ENCODE measurements at places on chromosomes 1 and 21.
A peak's percentile ranks its signal among the peaks of the same experiment; 100 is the strongest.

DNA sequence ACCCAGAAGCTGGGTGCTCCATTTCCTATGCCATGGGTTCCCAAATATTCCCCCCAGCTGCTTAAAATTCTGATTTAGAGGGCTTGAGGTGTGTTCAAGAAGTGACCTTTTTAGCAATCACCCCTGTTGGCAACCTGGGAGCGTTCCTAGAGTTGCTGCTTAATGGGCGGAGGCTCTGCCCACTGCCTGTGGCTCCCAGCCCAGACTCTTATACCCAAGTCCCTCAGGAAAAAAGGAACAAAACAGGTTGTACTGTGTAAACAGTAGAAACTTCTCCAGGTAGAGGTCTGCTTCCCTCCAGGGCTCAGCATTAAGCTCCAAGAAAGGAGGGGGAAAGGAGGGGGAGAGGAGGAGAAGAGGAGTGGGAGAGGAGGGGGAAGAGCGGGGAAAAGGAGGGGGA, 14.6 kb upstream of the TENT5C start:
- DNase-seq: no peak

- DNase-seq: no peak
These were observed 74.9 kb downstream of the SLC66A1 start for GRCh38 chr1:19387045-19387467.

- DNase-seq: no peak
These were observed 46.4 kb downstream of the WNT9A start for GRCh38 chr1:227901239-227901905.

- no peak for DNase-seq
These were observed 112.2 kb downstream of the DHRS3 start for GRCh38 chr1:12505639-12506280.

DNA sequence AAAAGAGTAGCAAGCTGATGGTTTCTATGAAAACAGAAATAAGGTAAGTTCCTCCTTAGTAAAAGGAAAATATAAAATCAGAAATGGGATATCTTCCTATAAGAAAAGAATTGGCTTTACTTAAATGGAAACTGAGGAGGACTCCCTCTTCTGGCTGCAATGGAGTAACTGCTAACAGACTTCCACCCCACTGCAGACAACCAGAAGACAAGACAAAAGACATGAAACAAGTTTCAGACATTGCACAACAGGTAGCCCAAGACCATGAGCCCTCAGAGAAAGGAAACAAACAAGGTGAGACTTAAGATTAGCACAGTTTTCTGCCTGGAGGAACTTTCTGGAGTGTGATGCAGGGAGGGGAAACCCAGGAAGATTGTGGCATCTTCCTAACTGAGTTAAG, 17.0 kb upstream of the OLFML2B start:
- no peak for DNase-seq

DNA sequence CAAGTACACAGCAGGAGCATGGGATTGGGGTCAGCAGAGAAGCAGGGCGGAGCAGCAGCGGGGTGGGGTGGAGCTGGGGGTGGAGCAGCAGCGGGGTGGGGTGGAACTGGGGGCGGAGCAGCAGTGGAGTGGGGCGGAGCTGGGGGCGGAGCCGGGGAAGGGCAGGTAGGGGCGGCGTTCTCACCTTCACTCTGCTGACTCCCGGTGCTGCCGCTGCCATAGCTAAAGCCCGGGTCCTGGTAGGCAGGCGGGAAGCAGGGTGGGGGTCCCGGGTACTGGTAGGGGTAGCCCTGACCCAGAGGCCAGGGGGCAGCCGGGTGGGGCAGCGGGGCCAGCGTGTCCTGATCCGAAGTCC, 6.7 kb downstream of the TAS1R3 start:
- no peak for DNase-seq

DNA sequence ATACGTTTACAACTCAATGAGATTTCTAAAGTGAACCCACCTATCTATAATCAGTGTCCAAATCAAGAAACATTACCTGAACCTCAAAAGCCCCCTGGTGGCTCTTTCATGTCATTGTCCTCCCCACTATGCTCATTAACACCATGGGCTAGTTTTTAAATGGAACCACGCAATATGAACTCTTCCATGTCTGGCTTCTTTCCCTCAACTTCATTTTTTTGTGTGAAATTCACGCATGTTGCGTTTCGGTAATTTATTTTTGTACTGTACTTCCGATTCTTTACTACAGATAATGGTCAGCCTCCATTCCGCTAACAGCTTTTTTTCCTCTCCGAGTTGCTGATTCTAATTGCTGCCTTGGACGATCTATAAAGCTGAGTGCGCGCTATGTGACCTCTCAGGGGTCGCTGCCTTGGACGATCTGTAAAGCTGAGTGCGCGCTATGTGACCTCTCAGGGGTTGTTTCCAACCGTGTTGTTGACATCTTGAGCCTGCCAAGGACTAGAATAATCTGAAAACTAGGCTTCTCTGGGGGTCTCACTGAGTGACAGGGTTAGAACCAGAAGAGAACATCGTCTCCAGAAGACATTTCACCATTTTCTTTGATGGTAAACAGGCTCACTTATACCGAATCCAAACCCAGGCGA, 1.1 kb upstream of the CACYBP start:
- peak; percentile 92 for DNase-seq

DNA sequence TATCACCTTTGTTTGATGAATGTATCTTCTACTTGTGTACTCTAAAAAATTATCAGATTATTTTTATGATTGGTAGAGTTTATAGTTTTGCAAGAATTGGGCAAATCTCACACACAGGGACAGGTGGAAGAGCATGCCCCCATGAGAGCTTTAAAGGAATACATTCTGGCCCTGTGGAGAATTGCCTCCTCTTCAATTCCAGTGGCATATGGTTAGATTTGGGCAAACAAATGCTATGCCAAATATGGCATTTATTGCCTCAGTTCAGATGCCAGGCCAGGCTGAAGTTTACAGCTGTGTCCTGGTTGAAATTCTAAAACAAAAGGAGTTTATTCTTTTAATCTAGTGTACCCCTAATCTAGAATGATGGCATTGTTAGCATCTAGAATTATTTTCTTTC, 162.4 kb upstream of the CACYBP start:
- DNase-seq: no peak

DNA sequence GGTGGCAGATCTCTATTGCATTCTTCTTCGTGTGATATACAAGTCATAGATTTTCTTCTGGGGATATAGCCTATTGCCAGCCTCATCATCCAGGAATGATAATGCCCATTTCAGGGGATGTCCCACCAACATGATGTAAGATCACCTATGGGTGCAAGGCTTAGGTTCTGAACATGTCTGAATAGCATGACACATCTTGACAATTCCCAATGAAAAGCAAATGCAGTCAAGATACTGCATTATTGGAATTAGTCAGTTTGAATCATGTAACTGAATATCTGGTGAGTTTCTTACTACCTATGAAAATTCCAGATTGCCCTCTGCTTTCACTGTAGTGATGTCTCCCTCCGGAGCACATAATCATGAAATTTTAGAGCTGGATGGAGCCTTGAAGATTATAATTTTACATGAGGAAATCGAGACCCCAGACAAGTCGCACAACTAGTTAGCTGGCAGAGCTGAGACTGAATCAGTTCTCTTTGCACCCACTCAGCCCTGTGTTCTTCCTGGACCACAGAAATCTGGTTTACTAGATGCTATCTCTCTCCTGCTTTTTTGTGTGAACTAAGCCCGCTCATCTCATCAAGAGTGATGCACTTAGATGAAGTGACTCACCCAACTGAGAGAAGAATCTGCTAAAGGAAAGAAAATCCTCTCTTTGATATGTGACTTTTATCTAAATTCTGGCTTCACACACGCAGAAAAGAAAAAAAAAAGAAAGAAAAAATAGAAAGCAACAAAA, 65.0 kb downstream of the WDR64 start:
- DNase-seq: no peak

DNA sequence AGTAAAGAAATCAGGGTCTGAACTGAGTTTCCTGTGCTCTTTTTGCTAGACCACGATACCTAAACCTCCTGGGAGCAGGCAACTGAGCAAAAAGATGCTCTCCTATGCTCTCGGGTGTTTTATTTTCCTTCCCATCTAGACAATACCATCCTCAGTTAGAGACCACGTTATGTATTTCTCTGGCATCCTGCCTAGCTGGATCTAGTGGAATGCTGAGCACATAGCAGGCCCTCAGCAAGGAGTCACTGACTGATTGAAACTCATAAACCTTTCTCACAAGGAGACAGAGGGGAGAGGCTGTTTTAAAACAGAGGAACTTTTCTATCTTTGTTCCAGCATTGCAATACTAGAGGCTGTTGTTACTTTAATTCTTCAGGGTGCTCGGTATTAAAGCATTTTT, 168.0 kb downstream of the CYYR1 start:
- no peak for DNase-seq

- DNase-seq: no peak
These were observed 1.5 kb upstream of the PLA2G2F start for GRCh38 chr1:20137604-20138003.

DNA sequence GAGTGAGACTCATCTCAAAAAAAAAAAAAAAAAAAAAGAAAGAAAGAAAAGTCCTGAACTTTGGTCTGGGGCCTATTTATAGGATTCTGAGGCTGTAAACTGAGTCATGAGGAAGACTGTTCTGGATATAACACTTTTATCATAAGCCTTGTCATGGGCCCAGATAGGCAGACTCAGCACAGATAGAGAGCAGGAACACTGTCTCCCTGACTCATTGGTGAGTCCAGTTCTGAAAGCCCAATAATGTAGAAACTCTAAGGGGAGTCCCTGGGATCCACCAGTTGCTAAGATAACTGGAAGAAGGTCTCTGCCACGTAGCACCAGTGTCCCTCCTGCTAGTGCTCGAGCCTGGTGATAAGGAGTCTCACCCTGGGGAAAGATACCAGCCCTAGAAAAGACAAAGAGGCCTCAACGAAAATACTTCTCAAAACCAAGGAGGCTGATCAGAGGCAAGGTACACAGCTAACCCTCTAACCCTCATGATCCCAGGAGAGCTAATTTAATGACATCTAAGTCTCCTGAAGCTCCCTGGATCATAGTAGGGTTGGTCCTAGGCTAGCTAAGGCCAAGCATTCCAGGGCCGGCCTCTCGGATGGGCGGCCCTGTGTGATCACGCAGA, 43.5 kb downstream of the LPAR3 start:
- DNase-seq: no peak

Data from NCI-H510A treated with DMSO at 0.1 percent for 48 hours (cell line).